ENCODE measurements at places on chromosomes 12 and 14.

DNA sequence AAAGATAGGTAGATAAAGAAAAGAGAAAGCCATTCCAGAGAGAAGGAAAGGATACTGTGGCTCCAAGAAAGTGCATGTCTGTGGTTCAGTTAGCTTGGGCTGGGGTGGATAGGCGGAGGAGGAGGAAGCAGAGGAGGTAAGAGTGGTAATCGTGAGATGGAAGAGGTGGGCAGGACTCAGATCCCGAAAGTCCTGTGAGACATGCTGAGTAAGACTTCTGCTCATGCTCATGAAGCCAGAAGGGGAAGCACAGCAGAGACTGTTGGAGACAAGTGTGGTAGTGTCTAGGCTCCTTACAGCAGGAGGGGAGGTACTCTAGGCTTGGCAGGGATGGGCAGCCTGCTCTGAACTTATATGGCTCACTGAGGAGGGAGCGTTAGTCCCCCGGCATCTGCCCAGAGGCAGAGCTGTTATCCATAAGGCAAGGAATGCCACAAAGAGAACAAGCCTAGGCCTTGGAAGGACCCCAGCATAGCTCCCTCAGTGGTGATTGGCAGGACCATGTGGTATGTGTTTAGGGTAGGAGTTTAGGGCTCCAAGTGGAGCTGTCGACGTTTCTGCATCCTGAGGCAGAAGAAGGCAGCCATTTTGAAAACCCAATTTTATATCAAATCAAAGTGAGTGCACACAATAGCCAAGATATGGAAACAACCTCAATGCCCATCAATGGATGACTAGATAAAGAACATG lies 135.3 kb downstream of the SMOC1 start:
- DNase-seq, result no peak

DNA sequence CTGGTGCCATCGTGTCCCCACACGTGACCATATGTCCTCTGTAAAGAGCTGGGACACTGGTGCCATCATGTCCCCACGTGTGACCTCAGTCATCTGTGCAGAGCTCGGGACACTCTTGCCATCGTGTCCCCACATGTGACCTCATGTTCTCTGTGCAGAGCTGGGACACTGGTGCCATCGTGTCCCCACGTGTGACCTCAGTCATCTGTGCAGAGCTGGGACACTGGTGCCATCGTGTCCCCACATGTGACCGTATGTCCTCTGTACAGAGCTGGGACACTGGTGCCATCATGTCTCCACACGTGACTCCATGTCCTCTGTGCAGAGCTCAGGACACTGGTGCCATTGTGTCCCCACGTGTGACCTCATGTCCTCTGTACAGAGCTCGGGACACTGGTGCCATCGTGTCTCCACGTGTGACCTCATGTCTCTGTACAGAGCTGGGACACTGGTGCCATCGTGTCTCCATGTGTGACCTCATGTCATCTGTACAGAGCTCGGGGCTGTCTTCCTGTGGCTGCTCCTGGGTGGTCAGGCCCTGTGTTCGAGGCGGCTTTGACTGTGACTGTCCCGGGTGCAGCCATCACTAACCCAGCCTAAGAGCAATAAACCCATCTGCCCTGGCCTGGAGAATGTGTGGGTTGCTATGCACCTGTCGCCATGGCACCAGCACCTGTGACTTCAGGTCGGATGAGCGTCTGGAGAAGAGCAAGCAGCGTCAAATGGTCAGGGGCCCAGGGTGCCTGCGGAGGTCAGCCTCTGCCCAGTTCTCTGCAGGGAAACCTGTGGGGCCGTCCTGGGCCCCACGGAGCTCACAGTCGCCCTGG lies 334.4 kb downstream of the ADGRD1 start:
- no peak for DNase-seq

DNA sequence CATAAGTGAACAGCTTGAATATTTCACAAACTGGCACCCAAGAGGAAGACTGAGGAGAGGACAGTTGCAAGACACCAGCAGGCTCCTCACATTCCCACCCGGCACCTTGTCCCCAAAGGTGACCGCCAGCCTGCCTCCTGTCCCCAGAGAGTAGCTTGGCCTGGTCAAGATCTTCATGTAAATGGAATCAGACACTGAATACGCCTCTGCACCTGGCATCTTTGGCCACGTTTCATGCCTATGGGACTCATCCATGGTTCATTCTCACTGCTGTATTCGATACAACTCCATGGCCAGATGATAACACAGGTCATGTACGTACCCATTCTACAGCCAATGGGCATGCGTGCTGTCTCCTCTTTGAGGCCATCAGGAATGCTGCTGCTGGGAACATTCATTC lies 60.8 kb downstream of the ITPK1 start:
- no peak for DNase-seq

DNA sequence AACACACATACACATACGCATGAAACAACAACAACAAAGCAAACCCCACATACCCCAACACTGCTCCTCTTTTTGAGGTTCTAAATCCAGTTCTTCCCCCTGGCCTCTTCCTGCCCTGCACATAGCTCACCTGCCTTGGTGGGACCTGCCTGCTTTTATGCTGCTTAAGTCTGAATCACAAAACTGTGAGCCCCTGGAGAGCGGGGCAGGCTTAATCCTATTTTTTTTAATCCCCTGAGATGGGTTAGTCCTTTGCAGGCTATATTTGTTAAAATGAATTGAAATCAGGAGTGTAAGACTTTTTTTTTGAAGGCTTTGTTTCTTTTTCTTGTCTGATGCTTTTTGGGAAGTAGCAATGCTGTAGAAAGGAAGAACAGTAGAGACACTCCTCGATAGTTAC lies 84.6 kb upstream of the MAX start:
- no peak for DNase-seq

DNA sequence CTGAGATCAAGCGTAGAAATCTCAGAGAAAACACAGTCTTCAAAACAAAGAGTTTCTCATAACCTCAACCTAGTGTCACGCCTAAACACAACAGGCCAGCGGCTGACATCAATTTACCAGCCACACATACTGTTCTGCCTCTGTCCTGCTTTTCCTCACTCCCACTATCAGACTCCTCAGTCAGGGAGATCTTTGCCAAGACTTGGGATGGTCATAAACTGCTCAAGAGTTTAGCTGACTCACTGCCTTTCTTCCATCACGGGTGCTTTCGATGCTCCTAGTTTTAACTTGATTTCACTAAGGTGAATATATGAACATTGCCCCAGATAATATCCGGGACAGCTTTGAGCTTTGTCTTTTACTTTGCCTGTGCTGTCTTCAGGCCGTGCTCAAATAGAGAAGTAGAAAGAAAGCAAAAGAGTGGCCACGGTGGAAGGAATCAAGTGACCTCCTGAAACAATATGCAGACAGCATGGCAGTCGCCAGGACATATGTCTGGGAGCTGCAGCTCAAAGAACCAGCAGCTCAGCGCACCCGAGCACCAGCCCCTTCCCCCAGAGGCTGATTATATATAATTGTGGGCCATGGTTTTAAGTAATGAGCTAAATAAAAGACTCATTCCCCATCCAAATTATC lies 12.1 kb downstream of the MDM1 start:
- no peak for DNase-seq

- no peak for DNase-seq
Measured at GRCh38 chr12:44848703-44849085, 27.4 kb downstream of the NELL2 start.

DNA sequence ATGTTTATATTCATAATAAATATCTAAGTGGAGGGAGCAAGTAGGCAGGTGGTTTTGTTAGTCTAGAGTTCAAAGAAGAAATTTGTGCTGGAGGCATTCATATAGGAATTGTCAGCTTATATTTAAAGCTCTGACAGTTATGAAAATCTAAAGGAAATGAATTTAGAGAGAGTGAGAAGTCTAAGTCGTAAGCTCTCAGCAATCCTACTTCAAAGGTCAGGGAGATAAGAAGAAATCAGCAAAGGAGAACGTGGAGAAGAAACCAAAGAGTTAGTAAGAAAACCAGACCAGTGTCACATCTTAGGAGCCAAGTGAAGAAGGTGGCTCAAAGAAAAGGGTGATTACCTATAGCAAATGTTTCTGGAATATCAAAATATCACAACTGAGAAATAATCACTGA lies 241.8 kb downstream of the FSCB start:
- no peak for DNase-seq

DNA sequence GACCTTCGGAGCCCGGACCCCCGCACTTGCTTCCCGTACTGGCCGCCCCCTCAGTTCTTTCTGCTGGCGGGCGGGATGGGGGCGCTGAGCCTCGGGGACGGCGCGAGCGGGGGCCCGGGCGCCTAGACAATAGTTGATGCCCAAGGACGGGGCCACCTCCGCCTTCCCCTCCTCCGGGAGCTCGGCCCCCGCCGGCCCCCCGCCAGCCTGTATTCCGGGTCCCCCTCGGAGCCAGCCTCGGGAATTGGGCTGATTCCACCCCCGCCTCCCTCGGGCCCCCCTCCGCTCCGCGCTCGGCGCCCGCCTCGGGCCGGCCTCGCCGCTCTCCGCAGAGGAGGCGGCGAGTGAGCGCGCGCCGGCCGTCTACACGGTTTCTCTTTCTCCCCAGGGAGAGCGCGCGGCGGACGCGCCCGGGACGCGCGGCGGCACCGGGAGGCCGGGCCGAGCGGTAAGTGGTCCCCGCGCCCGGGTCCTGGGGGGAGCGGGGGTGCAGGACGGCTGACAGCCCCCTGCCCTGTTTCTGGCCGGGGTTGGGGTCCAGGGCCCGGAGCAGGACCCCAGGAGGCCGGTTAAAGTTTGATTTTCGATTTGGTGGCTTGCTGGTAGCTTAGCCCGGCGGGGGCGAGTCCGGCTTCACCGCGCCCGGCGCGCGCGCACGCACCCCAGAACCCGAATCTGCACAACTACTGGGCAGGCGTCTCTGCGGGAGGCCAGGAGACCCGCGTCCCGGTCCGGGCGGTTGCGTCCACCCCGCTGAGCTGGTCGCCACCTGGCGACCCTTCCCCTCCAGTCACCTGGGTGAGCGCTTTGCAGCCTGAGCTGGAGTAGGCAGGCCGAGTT lies 413.7 kb downstream of the PCNX1 start:
- DNase-seq, result no peak

DNA sequence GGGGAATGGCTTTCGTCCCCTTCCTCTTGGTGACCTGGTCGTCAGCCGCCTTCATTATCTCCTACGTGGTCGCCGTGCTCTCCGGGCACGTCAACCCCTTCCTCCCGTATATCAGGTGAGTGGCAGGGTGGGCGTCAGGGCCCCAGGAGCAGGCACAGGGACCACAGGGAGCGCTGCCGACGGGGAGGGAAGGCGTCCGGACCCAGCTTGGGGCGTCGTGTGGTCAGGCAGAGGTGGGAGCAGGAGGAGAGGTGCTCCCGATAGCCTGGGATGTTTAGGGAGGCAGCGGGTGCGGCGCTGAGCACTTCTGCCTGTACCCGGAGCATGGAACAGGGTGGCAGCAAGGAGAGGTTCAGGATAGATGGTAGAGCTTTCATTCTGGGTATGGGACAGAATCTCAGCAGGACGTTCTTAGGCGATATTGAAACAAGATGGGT lies 444 bp downstream of the DRAM1 start:
- no peak for DNase-seq

DNA sequence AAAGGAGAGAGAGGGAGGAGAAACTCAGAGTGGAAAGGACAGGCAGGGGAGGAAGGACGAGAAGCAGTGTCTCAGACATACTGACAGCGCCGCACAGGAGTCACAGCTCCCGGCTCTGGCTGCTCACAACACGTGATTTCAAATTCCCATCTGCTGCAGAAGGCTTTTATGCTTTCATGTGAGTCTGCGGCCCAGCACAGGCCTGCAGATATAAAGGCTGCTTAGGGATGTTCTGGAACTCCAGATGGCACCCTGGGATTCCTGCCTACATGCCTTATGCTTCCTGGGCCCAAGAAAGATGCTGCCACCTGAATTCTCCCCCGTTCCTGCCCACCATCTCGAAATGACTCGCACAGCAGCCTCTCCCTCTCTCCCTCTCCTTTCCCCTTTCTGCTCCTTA lies 89.6 kb downstream of the NUAK1 start:
- DNase-seq, result no peak
